ENCODE measurements at places on chromosomes 12 and 14.

GRCh38 chr14:101898416-101898815 lies 66.0 kb upstream of the DYNC1H1 start:
- DNase-seq = no peak

GRCh38 chr12:98424726-98425401 lies 90.5 kb upstream of the TMPO start:
- no peak for DNase-seq

DNA sequence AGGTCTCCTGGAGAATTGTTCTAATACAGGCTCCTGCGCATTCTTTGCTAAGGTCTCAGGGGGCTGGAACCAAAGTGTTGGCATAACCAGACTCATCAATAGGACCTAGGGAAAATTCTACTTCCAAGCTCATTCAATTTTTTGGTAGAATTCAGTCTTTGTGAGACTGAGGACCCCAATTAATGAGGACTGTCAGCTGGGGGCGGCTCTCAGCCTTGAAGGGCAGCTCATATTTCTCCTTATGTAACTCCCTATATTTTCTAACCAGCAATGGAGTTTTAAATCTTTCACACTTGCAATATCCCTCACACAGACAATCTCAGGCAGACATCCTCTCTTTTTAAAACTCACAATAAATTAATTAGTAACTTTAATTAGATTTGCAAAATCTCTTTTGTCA lies 476.4 kb upstream of the LRFN5 start:
- DNase-seq = no peak

- DNase-seq = no peak
Measured at GRCh38 chr14:53509276-53510244, 356.4 kb upstream of the DDHD1 start.

GRCh38 chr14:57378661-57379060 lies 11.7 kb upstream of the NAA30 start:
- no peak for DNase-seq

GRCh38 chr12:27436029-27436428 lies 10.5 kb upstream of the SMCO2 start:
- DNase-seq = no peak

GRCh38 chr12:24767016-24767415 lies 181.9 kb downstream of the BCAT1 start:
- no peak for DNase-seq

- DNase-seq = no peak
Measured at GRCh38 chr14:51454351-51454750, 197.4 kb upstream of the FRMD6 start.

- DNase-seq = no peak
Measured at GRCh38 chr14:65495196-65495595, 82.7 kb downstream of the FUT8 start.

- DNase-seq = no peak
Measured at GRCh38 chr12:43501703-43502102, 50.3 kb downstream of the ADAMTS20 start.

DNA sequence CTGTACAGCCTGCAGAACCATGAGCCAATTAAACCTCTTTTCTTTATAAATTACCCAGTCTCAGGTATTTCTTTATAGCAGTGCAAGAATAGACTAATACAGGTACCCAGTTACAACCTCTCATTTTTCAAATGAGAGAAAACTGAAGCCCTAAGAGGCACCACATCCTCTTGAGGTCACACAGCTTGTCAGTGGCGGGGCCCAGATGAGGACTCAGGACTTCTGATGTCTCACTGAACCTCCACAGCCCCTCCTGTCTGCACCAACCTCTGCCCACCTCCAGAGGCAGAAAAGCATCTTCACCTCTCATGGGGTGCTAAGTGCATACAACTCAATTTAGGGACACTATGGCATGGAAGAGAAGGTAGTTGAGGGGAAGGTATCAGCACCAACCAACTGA lies 120.7 kb downstream of the CRACR2A start:
- no peak for DNase-seq

GRCh38 chr14:41521891-41522290 lies 84.8 kb upstream of the LRFN5 start:
- DNase-seq = no peak

DNA sequence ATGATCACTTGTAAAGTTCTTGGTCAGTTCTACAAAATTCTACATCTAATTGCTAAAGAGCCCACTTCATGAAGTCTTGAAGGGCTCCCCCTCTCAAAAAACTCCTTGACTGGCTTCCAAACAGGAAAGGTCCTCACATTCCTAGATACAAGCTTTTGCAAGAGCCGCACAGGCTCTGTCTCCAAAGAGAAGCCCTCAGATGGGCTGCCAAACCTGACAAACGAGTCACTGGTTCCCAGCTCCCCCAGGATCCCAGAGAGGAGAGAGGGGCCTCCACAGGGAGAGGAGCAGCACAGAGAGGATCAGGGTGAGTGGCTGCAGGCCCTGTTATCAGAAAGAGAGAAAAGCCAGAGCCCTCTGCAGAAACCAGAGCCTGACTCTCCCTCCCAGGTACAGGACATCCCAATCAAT lies 5.8 kb downstream of the NID2 start:
- DNase-seq = no peak

GRCh38 chr14:74864198-74864597 lies 11.7 kb downstream of the PROX2 start:
- DNase-seq = no peak

- DNase-seq = peak; percentile 17
Measured at GRCh38 chr14:21723431-21724045, 49.9 kb upstream of the OR4E1 start.

DNA sequence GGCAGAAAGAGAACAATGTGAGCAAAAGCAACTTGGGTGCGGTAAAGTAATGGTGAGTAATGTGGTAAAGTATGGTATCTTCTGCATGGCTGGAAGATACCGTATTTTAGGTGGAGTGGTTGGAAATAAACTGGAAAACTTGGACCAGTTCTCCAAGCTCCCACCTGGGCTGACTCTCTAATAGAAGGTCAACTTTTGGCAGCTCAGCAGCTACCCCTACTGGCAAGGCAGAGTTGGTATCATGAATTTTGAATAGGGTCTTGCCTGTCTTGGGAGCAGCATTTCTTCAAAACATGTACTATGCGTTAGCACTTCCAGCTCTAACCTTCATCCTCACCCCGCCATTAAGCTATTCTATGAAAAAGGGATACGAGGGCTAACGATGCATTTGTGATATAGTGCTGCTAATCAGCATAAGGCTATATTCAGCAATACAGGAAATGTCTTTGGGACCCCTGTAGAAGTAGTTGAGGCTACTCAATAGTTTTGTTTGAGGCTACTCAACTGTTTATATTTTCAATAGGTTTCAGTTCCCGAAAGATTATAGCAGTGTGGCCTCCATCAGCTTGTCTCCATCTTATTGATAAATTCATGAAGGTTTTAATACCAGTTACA lies 276.3 kb upstream of the FAR2 start:
- DNase-seq = peak; percentile 35

DNA sequence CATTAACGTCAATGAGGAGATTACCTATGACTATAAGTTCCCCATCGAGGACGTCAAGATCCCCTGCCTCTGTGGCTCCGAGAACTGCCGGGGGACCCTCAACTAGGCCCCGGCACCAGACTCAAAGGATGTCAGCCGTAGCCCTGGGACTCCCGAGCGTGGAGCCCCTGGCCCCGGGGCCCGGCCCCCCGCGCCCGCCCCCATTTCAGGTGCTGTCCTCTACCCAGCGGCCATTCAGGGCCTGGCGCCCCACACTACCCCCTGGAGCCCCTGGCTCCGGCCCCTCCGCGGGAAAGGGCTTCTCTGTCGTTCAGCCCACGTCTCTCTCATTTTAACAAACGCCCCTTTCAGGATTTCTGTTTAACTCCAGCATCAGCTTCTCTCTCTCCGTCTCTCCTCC lies 26.3 kb downstream of the SETD1B start:
- DNase-seq = no peak

GRCh38 chr12:23758608-23759007 lies 190.9 kb downstream of the SOX5 start:
- no peak for DNase-seq

GRCh38 chr14:57811998-57812546 lies 53.8 kb downstream of the SLC35F4 start:
- DNase-seq = no peak

- DNase-seq = no peak
Measured at GRCh38 chr14:96225745-96226151, 21.1 kb downstream of the BDKRB2 start.

DNA sequence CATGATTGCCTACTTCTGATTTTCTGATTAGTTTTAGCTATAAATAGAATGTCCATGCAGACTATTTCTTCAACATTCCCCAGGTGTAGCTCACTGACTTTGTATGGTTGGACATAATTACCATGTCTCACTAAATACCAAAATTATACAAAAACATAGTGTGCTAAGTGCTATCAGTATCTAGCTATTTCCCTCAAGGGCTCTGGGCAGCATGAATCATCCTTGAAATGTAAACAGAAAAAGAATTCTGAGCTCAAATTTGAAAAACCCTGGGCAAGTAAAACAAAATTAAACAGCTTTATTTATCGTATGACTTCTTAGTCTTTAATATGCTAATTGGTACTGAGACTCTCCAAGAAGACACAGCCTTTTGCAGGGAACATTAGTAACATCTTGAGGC lies 82.9 kb downstream of the SPATA7 start:
- no peak for DNase-seq

- DNase-seq = no peak
Measured at GRCh38 chr14:33460164-33460563, 490.7 kb downstream of the EGLN3 start.

DNA sequence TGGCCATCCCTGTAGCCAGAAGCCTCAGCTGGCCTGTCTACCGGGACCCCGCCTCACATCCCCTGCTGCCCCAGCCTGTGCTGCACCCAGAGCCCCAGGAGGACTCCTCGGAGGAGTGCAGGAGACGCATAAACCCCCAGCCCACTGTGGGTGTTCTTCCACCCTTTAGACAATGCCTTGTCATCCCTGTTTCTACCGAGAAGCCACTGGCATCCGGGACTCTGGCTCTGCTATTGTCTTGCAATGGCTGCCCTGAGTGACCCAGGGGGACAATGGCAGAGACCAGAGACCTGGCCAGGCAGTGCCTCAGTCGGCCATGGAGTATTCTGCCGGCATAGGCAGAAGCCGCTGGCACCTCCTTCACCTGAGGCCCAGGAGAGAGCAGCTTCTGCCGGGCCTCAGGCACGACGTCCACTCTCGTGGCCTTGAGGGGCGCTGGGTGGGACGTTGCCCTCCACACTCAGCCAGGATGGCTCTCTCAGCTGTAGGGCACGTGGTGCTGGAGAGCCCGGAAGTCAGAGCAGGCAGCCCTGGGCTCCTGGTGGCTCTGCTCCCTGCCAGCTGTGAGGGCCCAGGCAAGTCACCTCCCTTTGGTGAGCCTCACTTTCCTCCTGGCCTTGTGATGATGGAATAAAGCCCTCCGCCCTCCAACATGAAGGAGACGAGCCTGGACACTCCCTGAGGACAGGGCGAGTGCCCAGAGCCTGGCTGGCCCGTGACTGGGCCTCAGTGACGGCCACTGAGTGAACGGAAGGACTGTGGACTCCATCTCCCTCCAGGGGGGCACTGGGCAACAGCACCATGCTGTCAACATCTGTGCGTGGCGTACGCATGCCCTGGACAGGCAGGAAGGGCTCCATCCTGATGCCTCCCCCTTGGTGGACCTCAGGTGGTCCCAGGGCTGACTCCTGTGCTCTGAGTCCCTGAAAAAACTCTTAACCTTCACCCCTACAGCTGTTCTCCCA lies 41.0 kb downstream of the TRAFD1 start:
- DNase-seq = no peak

GRCh38 chr12:108975024-108975593 lies 45.8 kb downstream of the SVOP start:
- DNase-seq = no peak
